Fibroblast of gingiva (primary cell): ENCODE measurements at places on chromosomes 1 and 21.

DNA sequence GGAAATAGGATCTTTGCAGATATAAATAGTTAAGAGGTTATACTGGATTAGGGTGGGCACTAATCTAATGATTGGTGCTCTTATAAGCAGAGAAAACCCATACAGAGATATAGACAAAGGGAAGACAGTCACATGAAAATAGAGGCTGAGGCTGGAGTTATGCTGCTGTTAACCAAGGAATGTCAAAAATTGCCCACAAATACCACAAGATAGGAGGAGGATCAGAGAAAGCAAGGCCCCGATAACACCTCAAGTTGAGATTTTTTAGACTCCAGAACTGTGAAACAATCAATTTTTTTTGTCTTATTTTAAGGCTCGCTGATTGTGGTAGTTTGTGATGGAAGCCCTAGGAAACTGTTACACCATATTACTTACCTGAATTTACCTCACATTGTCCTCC, 513.2 kb downstream of the COL11A1 start:
- DNase-seq = no peak

- no peak for DNase-seq
Observed at GRCh38 chr1:178587975-178588374, 75.1 kb downstream of the TEX35 start.

DNA sequence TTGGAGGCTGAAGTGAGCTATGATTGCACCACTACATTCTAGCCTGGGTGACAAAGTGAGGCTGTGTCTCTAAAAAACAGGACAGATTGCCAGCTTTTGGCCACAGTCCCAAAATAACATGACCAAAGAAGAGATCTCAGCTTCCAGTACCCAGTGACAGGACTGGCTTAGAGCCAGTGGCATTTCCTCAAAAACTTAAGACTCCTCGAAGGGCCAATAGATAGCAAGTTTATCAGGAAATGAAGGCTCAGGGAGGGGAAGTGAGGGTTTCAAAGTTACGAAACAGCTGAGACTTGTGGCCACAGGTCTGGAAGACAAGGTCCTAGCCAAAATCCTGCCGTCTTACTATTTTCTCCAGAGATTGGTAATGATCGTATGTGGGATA, 6.3 kb upstream of the TMEM39B start:
- peak; percentile 82 for DNase-seq

GRCh38 chr21:31938330-31939301, 65.8 kb downstream of the HUNK start:
- no peak for DNase-seq

DNA sequence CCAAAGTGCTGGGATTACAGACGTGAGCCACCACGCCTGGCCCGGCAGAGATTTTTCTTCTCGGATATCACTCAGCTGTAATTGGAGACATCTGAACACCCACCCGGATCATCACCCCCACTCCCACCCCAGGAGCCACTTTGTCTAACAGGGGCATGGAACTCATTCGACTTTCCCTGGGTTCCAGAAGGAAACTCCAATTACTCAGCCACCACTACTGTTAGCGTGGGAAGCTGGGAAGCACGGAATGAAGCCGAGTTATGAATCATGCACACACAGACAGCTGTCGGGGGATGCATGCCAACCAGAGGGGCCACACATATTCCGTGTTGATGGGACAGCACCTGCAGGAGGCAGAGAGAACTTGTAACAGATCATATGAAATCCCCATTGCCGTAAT, 85.2 kb downstream of the HLCS start:
- DNase-seq = no peak

GRCh38 chr1:205521686-205522085, 17.2 kb downstream of the CDK18 start:
- DNase-seq = no peak

GRCh38 chr1:114320586-114320985, 166.9 kb upstream of the SYT6 start:
- peak; percentile 40 for DNase-seq

GRCh38 chr21:41620982-41621381, 113.0 kb upstream of the TMPRSS2 start:
- DNase-seq = peak; percentile 85
